ENCODE measurements at places on chromosomes 1 and 21.

DNA sequence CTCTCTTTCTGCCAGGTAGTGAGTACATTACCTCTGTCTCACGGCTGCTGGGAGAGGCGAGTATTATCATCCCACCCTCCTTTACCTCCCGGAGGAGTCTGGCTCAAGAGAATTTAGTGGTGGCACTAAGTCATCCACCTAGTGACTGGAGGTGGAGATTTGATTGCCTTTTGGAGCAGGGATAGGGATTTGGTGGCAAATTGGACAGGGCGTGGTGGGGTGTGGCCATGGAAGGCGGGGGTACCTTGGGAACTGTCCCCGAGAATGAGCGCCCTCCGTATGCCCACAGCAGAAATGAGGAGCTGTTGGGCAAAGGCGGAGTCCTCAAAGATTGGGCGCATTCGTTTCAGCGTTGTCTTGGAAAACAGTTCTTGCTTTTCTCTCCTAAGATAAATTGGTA is 32.1 kb upstream of the HMGN1 start:
- DNase-seq = no peak

- no peak for DNase-seq
These were observed 11.1 kb downstream of the CLIC4 start for GRCh38 chr1:24756395-24756794.

- peak; percentile 50 for DNase-seq
These were observed 49.5 kb downstream of the LUZP1 start for GRCh38 chr1:23118957-23119792.

GRCh38 chr1:65341381-65341780 is 32.0 kb downstream of the DNAJC6 start:
- DNase-seq = no peak

DNA sequence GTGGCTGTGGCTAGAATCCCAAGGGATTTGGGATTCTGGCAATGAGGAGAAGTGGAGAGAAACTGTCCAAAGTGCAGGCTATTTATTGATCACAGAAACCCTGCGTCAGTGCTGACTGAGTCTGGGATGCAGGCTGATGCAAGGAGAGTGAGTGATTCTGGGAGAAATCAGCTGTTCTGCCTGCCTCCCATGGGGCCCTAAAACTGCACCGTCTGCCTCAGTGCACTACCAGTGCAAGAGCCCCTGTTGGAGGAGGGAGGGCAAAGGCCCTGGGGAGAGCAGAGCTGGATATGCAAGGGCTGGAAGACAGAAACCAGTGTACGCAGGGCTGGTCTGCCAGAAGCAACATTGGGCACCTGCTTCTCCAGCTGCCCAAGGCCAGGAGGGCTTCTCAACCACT is 42.6 kb downstream of the C1orf198 start:
- DNase-seq = no peak

- no peak for DNase-seq
These were observed 42.8 kb upstream of the MARK1 start for GRCh38 chr1:220485131-220485530.

GRCh38 chr1:7993593-7994479 is 32.3 kb downstream of the ERRFI1 start:
- DNase-seq = no peak

GRCh38 chr1:6519935-6520671 is 28.6 kb upstream of the PLEKHG5 start:
- DNase-seq = no peak

GRCh38 chr21:26159869-26160268 is 10.7 kb downstream of the APP start:
- no peak for DNase-seq

- DNase-seq = no peak
These were observed 94.0 kb upstream of the KAZN start for GRCh38 chr1:14504517-14504916.

GRCh38 chr1:9437961-9438430 is 101.3 kb upstream of the SLC25A33 start:
- no peak for DNase-seq

- DNase-seq = no peak
These were observed 6.6 kb downstream of the ZBTB48 start for GRCh38 chr1:6586404-6586816.

DNA sequence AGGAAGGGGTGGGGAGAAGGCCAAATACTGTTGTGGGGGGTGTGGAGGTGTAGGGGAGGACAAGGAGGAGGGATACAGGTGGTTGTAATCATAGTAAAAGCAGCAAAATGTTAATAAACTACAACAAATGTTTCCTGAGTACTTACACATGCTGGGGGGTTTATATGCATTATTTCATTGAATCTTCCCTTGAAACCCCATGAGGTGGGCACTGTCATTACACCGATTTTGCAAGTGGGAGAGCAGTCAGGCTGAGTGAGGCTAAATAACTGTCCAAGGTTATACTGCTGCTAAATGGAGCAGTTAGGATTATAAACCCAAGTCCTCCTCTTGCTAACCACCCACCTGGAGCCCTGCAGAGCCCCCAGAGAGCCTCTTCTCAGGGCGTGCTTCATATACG is 14.4 kb upstream of the GRHL3 start:
- DNase-seq = no peak

DNA sequence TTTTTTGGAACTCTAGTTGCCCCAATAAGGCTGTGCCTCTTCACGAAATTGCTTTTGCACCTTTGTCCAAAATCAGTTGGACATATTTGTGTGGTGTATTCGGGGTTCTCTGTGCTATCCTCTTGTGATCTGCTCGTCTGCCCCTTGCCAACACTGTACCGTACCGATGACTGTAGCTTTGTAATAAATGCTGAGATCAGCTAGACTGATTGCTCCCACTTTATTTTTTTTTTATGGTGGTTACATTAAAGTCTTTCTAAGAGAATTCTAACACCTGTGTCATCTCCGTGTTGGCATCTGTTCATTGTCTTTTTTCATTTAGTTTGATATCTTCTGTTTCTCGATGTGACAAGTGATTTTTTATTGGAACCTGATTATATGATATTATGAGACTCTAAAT is 94.1 kb downstream of the ADARB1 start:
- DNase-seq = no peak

- no peak for DNase-seq
These were observed 18.3 kb downstream of the IL6R start for GRCh38 chr1:154423304-154423987.

GRCh38 chr1:21383785-21384401 is 56.0 kb upstream of the NBPF3 start:
- DNase-seq = no peak

DNA sequence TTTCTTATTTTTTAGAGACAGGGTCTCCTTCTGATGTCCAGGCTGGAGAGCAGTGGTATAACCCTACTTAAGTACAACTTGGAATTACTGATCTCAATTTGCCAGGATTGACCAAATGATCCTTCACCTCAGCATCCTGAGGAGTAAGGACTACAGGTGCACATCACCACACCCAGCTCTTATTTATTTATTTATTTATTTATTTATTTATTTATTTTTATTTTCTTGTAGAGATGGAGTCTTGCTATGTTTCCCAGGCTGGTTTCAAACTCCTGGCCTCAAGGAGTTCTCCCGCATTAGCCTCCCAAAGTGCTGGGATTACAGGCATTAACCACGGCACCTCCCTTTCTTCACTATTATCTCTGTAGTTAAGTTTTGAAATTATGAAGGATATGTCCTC is 117.5 kb upstream of the NEGR1 start:
- no peak for DNase-seq

DNA sequence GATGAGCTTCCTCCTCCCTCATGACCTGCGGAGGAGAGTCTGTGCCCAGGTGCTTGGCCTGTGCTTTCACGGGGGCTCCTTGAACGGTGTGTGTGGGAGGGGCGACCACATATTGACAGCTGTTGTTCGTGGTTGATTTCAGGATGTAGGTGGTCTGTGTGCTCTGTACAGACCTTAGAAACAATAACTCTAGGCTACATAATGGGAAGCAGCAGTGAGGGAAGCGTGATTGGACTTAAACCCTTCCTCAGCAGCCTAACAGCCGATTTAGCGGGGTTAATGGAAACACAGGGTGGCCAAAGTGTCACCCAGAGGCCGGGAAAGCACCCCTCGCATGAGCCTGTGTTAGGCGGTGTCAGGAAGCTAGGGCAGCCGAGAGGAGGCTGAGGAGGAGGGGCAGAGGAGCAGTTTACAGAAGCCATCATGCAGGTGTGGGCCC is 56.0 kb downstream of the TBCE start:
- no peak for DNase-seq

DNA sequence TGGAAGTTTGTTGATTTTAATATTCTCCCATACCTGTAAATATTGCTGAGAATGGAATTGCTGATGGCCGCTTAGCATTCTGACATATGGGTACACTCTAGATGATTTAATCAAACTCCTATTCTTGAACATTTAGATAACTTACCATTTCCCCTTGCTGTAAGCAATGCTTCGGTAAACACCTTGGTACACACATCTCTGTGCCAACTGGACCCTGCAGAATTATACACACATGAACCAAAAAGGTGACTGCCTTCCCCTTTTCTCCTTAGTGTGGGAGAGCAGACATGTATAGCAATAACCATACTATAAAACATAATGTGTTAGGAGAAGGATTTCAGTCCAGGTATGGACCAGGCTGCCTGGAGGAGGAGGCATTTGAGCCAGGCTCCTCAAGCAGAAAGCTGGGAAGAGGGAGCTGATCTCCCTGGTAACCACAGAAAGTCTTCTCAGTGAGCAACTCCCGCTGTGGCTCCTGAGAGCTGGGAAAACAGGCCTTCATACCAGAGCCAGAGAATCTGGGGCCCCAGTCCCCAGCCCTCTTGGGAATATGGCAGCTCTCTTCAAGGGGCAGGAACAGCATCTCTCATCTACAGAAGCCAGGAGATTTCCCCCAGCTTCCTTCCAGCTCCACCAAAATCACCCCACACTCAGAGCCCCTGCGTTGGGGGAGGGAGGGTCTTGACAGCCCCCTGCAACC is 33.9 kb upstream of the CSF1 start:
- no peak for DNase-seq

- no peak for DNase-seq
These were observed 389.8 kb downstream of the VAV3 start for GRCh38 chr1:107575226-107575625.

DNA sequence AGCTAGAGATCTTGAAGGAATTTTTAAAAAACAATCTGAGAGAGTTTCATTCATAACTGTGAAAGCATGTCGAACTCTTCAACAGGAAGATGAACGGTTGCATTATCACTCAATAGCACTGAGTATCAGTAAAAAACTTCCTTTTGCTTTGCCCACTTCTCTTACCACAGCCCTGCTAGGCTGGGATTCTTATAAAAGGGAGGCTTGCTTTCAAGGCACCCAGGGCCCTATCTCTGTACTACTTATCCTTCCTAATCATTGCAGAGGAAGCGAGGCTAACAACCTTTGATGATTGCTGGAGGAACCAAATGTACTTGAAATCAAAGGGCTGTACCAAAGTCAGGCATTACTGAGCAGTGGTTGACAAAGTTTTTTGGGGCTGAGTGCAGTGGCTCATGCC is 71.2 kb downstream of the SNRPE start:
- DNase-seq = no peak

GRCh38 chr1:232367293-232367692 is 262.6 kb downstream of the SIPA1L2 start:
- DNase-seq = no peak

DNA sequence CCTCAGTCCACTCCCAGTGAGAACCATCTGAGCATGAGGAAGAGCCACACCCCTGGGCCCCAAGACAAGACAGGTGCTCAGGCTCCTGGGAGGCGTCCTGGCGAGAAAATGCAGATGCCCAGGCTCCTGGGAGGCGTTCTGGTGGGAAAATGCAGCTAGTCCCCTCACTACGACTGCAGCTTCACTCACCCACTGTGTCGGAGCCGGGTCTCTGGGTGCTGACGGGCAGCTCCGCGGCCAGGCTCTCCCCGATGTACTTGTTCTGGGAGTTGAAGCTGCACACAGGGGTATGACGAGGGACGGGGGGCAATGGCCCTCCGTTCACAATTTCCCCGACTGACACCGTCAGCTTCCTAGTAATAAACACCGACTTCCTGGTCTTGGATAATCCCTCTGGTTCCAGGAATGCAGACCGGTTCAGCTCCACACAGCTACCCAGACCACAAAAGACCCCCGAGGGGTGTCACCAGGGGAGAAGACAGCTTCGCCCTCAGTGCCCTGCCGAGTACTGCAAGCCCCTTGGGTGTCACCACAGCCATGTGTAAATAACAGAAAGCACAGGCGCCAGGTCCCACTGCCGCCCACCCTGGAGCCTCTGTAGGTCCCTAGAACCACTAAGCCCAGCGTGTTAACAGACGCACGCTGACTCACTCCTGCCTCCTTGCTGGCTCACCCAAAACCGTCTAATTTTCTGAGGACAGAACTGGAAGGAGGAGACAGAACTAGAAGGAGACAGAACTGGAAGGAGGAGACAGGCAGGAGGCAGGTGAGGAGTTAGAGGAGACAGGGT is 19.5 kb downstream of the MCM3AP start:
- no peak for DNase-seq

DNA sequence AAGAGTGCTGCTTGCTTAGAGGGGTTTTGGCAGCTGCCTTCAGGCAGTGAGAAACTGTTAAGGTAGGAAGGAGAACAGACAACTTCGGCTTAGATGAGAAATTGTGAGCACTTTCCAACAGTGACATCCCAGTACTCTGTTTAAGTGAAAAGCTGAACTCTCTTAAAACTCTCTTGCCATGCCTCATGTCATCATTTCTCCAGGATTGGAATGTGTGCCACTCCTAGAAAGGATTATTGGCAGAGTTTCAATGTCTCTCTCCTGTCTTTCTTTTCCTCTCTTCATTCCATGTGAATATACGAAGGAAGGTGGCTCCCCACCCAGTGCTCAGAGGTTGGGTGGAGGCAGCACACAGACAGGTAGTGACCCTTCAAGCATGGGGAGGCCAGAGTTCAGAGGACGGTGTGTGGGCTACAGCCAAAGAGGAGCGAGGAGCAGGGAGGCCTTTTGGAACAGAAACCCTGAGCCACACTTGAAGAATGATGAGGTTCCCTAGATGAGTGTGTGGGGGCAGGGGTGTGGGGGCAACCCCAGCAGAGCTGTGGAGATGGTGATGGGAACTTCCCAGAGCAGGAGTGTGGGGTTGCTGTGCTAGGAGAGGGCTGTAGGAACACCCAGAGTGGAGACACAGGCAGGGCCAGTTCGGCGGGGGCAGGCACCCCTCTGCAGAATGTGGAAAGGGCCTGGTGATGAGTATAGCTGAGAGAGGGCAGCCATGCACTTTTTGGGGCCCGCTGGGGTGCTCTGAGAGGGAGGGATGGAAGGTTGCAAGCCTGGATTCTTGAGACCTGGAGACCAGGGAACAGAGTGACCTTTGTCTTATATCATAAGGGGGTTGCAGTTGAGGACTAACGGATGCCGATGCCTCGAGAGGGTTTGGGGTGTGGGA is 58.8 kb downstream of the GALNT2 start:
- no peak for DNase-seq

- DNase-seq = no peak
These were observed 130.3 kb upstream of the PLXNA2 start for GRCh38 chr1:208374391-208374941.

DNA sequence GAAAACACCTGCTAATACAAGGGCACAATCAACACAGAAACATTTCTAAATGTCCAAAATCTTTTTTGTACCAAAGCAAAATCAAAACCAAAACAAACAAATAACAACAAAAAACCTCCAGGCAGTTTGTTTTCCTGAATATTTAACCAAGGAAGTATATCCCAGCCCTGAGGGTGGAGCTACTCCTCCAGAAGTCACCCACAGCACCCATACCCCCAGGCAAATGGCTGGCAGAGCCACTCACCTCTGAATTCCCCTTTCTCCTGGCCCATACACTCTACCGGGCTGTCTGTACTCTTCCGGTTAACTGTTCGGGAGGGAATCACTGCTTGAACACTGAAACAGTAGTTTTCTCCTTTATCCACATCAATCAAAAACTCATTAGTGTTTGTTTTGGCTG is 9.5 kb downstream of the F3 start:
- no peak for DNase-seq
